ENCODE measurements at places on chromosomes 3 and 15.

GRCh38 chr3:8519774-8520448 lies 18.3 kb downstream of the LMCD1 start:
- no peak for DNase-seq

- DNase-seq, result no peak
Measured at GRCh38 chr3:14740983-14741382, 66.0 kb downstream of the C3orf20 start.

- DNase-seq, result peak; percentile 42
Measured at GRCh38 chr3:126982126-126982470, 817 bp upstream of the PLXNA1 start.

DNA sequence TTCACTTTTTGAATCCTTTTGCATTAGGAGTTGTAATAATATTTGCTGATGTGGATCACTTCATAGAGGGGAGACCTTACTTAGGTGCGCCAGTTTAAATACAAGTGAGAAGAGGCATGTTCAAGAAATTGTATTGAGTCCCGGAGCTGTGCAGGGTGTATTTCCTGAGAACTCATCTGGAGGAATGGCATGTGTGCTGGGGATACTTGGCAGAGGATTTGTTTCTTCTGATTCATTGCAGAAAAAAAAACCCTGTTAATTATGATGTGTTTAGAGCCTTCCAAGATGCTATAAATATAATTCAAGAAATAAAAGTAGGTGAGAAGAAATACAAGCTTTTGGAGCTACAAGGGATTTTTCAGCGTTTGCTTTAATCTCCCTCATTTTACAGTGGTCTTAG lies 97.6 kb downstream of the TPRG1 start:
- DNase-seq, result no peak

DNA sequence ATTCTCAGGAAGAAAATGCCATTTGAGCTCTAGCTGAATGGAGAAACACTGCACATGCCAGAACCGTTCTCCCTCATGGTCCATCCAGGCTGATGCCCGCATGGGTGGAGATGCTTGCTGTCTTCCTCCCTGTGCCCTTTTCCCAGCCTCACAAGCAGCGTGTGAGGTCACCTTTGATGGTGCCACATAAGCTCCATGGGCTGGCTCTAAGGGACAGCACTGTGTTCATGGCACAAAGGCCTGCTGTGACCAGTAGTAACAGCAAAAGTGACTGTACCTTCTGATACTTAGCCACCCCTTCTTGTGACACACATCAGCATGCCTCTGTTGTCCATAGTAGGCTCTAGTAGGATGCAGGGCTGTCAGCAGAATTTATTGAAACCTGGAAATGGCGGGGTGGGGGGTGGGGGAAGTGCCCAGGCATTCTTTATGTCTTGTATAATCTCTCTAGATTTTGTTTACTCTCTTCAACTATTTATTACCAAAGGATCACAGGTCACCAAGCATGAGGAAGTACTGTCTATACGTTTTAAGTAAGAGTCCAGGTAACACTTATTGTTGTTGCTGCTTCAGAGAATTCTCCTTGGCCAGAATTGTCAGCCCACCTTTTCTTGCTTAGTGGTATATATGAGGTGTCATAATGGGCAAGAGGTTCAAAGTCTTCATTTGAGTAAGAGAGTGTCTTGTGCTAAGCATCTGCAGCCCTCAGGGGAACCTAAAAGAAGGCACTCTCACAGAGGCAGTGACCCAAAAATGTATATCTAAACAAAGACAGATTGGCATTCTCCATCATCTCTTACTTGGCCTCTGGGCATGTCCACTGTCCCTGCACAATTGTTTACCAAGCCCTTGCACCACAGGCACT lies 56.5 kb downstream of the RAB7A start:
- no peak for DNase-seq

- no peak for DNase-seq
Measured at GRCh38 chr3:36695769-36696137, 68.6 kb downstream of the DCLK3 start.

GRCh38 chr3:160065282-160065681 lies 76.6 kb downstream of the IL12A start:
- no peak for DNase-seq

GRCh38 chr3:128095222-128095703 lies 28.3 kb downstream of the RUVBL1 start:
- DNase-seq, result peak; percentile 59

DNA sequence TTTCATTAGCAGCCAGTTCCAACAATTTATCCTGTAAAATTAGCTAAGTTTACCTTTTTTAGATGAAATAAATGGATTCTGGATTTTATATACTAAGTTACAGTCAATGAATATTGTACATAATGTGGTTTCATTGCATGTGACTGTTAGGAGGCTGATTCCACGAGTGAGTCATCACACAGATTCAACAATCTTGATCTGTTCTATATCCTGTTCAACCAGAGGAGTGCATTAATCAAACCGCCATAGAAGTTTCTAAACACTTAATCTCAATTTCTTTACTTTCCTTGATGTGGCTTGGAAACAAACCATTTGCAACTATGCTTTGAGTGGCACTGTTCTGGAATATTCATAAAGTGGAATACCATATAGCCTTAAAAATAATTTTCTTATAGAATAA lies 15.3 kb downstream of the DNAJC13 start:
- no peak for DNase-seq

GRCh38 chr3:13162549-13163320 lies 89.5 kb upstream of the IQSEC1 start:
- no peak for DNase-seq

GRCh38 chr3:133025546-133025945 lies 12.6 kb upstream of the TMEM108 start:
- DNase-seq, result no peak

GRCh38 chr3:45628746-45629145 lies 34.2 kb downstream of the LIMD1 start:
- no peak for DNase-seq

DNA sequence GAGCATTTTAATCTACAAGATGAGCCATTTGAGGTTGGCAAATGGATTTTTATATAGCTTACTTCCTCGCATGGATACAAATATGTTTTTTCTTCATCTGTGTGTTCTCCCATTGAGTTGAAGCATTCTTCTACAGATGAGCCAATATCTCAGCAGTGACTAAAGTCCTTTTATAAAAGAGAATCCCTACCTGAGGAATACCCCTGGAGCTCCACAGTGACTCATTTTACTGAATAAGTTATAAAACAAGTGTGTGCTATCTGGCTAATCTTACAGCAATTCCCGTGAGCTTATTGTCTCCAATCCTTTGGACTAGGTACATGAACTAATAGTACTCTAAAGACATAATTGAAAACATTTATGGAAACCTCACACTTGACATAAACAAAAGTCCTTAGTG lies 354.2 kb upstream of the BCHE start:
- no peak for DNase-seq

- no peak for DNase-seq
Measured at GRCh38 chr15:80480171-80480811, 76.1 kb downstream of the ARNT2 start.

DNA sequence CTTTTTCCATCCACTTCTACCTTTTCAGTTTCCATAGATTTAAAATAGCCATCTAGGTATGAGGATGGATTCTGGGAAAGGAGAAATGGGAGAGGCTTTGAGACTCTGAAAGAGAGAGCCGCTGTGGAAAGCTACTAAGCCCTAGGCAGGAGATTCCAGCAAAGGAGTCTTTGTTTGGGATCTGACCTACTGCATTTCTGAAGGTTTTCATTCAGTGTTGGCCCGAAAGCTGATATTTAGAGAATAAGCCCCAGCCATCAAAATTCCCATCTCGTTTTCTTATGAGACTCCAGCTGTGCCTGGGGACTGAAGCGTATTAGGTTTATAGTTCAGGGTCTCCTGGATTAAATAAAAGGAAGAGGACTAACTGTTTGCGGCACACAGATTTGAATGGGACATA lies 19.5 kb downstream of the LIPH start:
- DNase-seq, result no peak

DNA sequence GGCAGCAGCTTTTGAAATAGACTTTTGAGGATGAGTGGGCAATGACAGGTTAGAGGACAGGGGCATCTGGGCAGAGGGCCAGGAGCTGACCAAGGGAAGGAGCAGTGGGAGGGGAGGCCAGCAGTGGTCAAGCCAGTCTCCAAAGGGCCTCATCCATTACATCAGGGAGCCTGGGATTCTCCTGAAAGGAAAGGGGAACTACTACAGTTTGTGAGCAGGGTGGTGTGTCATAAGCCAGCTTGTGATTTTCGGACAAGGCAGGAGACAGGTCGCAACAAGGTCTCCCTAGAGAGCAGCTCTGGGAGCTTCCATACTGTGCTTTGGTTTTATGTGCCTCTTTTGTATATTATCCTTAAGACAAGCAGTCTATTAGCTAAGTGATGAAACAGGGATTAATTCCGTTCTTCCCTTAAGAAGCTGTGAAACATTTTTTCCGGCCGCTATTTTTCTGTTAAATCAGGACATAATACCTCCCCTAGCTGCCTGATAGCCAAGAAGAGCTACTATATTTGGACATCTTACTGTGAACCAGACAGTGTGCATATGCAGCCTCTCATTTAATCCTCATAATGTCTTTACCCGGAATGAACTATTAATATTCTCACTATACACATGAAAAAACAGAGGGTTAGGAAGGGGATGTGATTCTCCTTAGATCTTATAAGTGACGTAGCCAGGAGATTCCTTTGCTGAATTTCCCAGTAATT lies 46.4 kb downstream of the C2CD4B start:
- no peak for DNase-seq

GRCh38 chr3:71671216-71671845 lies 53.9 kb downstream of the EIF4E3 start:
- DNase-seq, result no peak

- no peak for DNase-seq
Measured at GRCh38 chr15:39269352-39269751, 311.5 kb upstream of the THBS1 start.

DNA sequence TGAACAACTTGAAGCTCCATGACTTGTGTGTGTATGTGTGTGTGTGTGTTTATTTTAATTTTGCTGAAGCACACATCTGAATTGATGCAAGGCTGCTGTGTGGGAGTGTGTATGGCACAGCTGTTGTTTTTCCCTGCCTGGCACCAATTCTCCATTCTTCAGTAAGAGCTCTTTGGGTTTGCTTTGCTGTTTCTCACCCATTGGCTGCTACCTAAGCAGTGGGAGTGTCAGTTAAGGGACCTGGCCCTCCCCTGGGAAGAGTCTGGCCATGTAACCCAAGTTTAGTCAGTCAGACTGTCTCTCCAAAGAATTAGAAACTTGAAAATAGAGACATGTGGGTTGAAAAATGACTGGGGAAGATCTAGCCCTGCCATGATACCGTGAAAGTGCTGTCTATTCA lies 126.2 kb upstream of the SYNPR start:
- no peak for DNase-seq

- DNase-seq, result no peak
Measured at GRCh38 chr15:40714144-40714543, 19.2 kb downstream of the RAD51 start.

DNA sequence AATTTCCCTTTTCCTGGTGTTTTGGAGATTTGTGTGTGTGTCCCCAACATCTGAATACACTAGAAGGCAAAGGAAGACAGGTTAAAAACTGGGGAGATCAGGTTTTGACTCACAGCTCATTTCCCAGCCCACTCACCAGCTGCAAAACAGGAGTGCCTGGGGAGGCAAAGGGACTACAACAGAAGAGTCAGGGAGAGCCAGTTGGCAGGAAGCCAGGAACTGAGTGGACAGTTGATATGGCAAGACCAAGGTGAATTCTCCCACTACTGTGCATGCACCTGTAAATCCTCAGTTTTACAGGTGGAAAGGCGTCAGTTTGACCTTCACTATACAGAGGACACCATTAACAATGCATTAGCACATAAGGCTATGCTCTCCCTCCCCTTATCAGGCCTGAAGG lies 901.5 kb upstream of the SEMA6D start:
- no peak for DNase-seq

DNA sequence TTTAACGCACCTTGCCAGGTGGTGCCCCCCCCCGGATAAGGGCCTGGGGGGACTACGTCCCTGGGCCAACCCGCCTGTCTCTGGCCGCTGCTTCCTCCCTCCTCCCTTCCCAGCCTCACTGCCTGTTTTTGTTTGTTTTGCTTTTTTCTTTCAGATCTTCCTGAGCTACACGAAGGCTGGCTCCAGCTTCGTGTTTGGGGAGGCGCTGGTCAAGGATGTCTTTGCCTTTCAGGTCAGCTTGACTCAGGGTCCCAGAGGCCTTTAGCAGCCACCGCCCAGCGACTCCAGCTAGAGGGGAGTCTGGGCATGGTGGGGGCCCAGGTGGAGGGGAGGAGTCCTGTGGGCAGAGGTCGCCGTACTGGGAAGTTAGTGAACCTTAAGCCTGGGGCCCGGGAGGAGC lies 24.1 kb downstream of the SLC28A1 start:
- DNase-seq, result no peak

GRCh38 chr15:62219799-62220198 lies 54.7 kb upstream of the C2CD4B start:
- DNase-seq, result no peak

GRCh38 chr3:73214846-73215245 lies 153.4 kb downstream of the EBLN2 start:
- DNase-seq, result no peak

GRCh38 chr15:100852630-100853029 lies 27.0 kb upstream of the ALDH1A3 start:
- no peak for DNase-seq

DNA sequence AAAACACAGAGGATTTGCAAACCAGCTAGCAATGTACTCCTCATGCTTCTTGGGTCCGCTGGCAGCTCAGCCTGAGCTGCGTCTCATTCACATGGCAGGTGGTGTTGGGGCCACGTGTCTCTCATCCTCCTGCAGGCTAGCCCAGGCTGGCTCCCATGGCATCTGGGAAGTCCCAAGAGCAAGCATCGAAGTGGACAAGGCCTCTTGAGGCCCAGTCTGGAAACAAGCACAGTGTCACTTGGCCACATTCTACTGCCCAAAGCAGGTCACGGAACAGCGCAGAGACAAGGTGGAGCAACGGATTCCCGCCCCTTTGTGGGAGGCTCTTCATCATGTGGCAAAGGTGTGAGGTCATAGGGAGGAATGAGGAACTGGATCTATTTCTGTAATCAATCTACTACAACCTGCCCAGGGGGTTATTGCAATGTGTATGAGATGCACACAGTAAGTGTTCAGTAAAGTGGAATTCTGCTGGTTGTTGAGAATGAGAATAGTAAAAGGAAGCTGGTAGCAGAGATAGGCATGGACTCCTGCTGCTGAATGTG lies 128.3 kb downstream of the TPRA1 start:
- no peak for DNase-seq

DNA sequence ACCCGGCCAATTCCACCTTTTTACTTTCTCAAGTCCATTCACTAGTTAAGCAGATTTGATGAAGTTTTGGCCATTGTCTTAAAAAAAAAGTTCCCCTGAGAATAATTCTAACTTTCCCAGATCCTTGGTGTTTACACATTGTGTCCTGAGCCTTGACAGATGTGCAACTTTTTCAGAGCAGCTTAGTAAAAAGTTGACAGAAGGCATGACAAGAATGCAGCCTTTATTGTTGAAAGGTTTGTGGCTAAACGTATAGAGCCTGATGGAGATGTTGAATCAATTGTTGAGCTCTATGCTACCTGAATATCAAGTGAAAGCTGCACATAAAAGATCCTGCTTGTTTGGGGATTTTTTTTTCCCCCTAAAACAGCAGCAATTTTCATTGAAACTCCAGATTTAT lies 75.3 kb upstream of the CMTM7 start:
- no peak for DNase-seq

Data from activated T-helper 1 cell treated with Interleukin-2 at 50 U/mL for 16 hours (primary cell).